ENCODE measurements at places on chromosomes 1 and 21.

DNA sequence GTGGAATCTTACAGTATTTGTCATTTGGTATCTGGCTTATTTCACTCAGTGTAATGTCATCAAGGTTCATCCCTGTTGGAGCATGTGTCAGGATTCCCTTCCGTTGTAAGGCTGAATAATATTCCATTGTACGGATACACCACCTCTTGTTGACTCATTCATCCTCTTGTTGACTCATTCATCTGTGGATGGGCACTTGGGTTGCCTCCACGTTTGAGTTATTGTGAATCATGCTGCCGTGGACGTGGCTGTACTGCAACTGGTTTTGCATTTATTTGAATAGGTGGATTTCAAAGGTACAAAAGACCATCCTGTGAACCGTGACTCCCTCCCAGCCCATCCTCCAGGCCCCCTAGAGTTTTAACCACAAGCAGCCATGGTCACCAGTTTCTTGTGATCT, 11.9 kb upstream of the TCP10L start:
- no peak for DNase-seq

DNA sequence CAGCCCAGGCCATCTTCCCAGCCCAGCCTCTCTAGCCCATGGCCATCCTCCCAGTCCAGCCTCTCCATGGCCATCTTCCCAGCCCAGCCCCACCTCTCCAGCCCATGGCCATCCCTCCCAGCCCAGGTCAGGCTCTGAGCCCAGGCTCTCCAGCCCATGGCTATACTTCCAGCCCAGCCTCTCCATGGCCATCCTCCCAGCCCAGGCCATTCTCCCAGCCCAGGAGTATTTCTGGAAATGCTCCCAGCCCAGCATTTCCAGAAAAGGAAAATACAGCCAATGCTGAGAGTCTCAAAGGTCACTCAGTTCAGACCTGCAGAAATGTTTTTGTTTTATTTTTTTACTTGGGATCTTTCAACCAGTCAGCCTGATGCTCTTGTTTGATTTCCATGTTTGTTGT, 70.0 kb upstream of the ZNF281 start:
- no peak for DNase-seq

DNA sequence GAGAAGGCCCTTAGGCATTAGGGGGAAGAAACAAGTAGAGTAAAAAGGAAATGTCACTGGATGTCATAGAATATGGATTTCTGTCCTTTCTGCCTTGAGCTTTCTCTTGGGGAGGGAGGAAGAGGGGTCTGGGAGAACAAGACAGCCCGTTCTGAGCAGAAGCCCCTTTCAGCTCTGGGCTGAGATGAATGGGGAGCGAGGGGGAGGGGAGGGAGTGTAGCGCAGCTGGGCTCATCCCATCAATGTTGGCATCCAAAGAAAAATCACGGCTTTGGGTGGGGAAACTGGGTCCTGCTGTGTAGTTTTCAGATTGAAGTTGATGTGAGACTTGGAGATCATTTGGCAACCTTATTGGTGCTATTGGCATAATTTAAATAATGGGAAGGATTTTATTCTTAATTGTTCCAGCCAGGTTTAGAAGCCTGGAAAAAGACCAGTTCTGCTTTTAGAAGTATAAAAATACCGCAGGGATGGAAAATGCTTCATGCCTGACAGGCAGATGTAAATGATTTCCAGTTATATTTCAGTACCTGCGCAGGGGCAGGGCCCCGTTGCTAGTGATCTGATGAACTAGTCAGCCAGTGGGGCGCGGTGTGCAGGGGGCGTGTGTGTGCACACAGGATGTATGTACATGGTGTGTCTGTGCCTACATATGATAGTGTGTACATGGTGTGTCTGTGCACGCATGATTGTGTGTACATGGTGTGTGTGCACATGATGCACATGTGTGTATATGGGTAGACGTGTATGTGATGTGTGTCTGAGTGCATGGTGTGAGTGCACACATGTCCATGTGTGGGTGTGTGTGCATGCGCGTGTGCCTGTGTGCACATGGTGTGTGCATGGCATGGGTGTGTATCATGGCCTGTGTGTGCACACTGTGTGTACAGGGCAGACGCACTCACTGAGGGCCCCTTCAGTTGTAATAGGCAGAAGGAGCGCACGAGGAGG, 36.0 kb downstream of the ABCG1 start:
- no peak for DNase-seq

DNA sequence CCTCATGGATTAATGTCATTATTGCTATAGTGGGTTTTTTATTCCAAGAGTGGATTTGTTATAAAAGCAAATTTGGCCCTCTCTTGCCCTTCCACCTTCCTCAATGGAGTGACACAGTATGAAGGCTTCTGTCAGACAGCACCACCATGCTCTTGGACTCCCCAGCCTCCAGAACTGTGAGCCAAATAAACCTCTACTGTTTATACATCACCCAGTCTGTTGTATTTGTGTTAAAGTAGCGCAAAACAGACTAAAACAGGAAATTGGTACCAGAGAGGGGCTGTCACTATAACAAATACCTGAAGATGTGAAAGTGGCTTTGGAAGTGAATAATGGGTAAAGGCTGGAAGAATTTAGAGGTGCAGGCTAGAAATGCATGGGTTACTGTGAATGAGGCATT, 38.0 kb upstream of the DMRTB1 start:
- no peak for DNase-seq

- peak; percentile 40 for DNase-seq
Observed at GRCh38 chr1:209302779-209303568, 280.5 kb upstream of the CAMK1G start.

- no peak for DNase-seq
Observed at GRCh38 chr1:219548386-219548785, 64.5 kb downstream of the ZC3H11B start.

GRCh38 chr1:99652881-99653281, 7.0 kb downstream of the PALMD start:
- peak; percentile 53 for DNase-seq

DNA sequence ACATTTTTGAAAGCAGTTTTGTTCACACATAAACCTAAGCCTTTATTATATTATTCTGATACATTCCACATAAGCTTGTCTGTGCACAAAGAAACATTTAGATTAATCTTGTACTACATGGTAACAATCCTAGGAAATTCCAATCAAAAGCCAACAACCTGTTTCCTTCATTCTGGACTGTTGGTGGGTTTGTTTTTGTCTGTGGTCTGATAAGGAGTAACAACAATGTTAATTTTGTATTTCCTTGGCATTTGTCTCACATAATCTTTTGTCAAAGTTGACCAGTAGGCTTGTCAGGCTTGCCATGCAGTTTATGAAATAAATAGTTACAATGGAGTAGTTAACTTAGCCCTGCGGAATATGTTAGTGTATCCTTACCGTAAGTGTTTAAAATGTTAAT, 183.3 kb downstream of the DHRS3 start:
- DNase-seq = no peak

DNA sequence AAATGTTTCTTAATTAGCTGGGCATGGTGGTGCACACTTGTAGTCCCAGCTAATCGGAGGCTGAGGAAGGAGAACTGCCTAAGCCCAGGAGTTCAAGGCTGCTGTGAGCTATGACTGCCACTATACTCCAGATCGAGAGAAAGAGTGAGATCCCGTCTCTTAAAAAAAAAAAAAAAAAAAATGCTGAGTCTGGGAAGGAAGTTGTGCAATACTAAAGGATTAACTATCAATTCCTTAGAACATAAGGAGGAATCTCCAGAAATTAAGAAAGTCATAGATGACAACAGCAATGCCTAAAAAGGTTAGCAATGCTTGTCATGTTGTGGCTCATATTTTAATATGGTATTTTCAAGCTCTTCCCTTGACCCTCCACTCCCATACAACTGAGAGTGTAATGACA, 5.3 kb downstream of the LUZP1 start:
- DNase-seq = no peak

- no peak for DNase-seq
Observed at GRCh38 chr1:221983444-221983843, 241.6 kb upstream of the DUSP10 start.

- no peak for DNase-seq
Observed at GRCh38 chr1:243667591-243667990, 182.5 kb downstream of the AKT3 start.

DNA sequence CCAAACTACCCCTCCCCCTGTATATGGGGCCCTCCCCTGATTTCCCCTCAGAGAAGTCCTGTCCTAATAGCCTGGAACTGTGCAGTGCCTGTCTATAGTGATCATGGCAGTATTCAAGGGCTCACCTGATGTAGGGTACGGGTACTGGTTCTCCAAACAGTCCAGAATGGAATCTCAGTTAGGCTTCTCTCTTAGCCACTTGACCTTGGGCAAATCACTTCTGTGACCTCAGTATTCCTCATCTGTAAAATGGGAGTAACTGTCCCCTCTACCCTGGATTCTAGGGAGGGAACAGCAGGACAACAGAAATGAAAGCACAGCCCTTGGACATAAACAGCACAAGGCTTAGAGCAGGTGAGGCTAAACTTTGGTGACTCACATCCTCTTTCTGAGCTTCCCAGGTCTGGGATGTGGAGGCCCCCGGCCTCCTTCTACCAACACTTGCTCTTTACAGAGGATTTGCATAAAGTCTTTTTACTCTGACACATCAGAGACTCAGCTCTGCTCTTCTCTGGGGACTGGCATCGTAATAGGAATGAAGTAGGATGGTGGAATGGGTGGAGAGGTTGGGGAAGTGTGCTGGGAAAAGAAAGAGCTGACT, 20.0 kb upstream of the PDZK1IP1 start:
- no peak for DNase-seq

- DNase-seq = no peak
Observed at GRCh38 chr1:23588749-23589548, 29.6 kb upstream of the ID3 start.

Data from mesendoderm (in vitro differentiated cells).